ENCODE measurements at places on chromosomes 6 and 20. TPM values are rescaled to one million over a fixed set of nuclear protein-coding genes. Genes with fewer than 3 reads are reported as not detected.

DEFB125 gene
- not detected for total RNA-seq

- no peaks in the 10 kb centered on the region for H3K27me3 ChIP-seq
- peaks cover 14% of the 10 kb centered on the region for H3K4me1 ChIP-seq
- H3K36me3 ChIP-seq, result peaks cover 6% of the 10 kb centered on the region
- no peak overlapping the region for H3K4me3 ChIP-seq
- H3K27ac ChIP-seq, result no peak overlapping the region
Measured at GRCh38 chr6:108862479-108863191, 14.4 kb downstream of the ARMC2 start.

DNA sequence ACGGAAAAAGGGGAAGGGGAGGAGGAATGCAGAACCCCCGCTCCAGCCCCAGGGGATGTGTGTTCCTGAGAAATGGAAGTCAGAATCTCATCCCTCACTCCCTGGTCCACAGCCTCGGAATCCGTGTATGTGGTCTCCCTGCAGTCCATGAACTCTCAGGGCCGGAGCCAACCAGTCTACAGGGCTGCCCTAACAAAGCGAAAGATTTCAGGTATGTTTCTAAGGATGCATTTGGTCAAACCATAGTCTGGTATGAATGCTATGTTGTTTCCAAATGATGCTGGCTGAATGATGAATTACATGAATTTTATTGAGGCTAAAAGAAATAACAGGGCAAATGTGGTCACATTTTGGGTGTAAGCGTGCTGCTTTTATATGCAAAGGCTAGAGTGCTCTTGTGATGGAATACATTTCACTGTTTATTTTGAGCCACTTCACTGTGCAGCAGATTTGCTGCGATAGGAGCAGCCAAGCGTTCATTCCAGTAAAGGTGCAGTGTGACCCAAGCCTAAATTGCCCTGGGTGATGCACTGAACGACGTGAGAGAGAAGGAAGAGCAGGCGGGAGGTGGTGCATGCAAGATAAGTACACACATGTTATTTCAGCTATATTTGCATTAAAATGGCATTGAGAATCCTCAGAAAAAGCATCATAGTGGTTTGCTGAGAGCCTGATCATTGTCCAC lies 52.4 kb downstream of the FNDC1 start:
- H3K27ac ChIP-seq, result no peak overlapping the region
- H3K27me3 ChIP-seq, result peaks cover 44% of the 10 kb centered on the region
- H3K4me3 ChIP-seq, result no peak overlapping the region
- H3K4me1 ChIP-seq, result no peaks in the 10 kb centered on the region
- DNase-seq, result no peak
- H3K36me3 ChIP-seq, result no peaks in the 10 kb centered on the region

DNA sequence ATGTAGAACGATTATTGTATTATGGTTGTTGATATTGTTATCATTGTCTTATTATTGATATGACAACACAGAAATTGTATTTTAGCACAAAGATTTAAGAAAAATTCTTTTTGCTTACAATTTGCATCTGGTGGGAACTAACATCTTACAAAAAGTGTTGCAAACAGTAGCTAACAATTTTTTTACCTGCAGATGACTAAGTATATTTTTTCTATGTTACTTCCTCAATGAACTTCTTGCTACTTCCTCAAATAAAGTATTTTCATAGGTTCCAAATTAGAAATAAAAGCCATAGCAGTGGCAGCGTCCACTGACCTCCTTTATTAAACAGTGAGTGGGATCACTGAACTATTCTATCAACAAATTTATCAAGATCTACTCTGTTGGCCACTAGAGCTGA lies 847.0 kb downstream of the PHF3 start:
- H3K36me3 ChIP-seq, result no peaks in the 10 kb centered on the region
- no peaks in the 10 kb centered on the region for H3K27me3 ChIP-seq
- no peaks in the 10 kb centered on the region for H3K4me1 ChIP-seq
- no peak for DNase-seq

- no peaks in the 10 kb centered on the region for H3K4me1 ChIP-seq
- H3K4me3 ChIP-seq, result no peak overlapping the region
- peaks cover under 1% of the 10 kb centered on the region for H3K27me3 ChIP-seq
- DNase-seq, result no peak
Measured at GRCh38 chr6:168095171-168095691, 16.2 kb upstream of the FRMD1 start.

- no peak overlapping the region for H3K4me3 ChIP-seq
- H3K36me3 ChIP-seq, result no peaks in the 10 kb centered on the region
- peaks cover 34% of the 10 kb centered on the region for H3K27me3 ChIP-seq
- peaks cover 8% of the 10 kb centered on the region for H3K4me1 ChIP-seq
- no peak for DNase-seq
Measured at GRCh38 chr6:113623129-113623528, 234.0 kb upstream of the MARCKS start.
